GM23248 (cell line): ENCODE measurements at places on chromosomes 6 and 20. TPM values are rescaled to one million over a fixed set of nuclear protein-coding genes. Genes with fewer than 3 reads are reported as not detected.

Gene SSTR4
- total RNA-seq: not detected in 2 replicates

GRCh38 chr6:72636215-72636614 lies 14.4 kb downstream of the KCNQ5 start:
- peaks cover 8% of the 10 kb centered on the region for H3K4me1 ChIP-seq
- no peak overlapping the region for H3K4me3 ChIP-seq
- no peaks in the 10 kb centered on the region for H3K27me3 ChIP-seq
- H3K36me3 ChIP-seq: peaks cover 5% of the 10 kb centered on the region; the same call in 1 of the 2 replicates
- no peak overlapping the region for H3K27ac ChIP-seq
- no peak for DNase-seq

Gene PPARD
- 13.3 and 15.9 TPM in 2 replicates for total RNA-seq

GRCh38 chr6:31979238-31979898 lies 2.5 kb upstream of the C4A start:
- no peak for DNase-seq
- no peaks in the 10 kb centered on the region for H3K27me3 ChIP-seq
- H3K36me3 ChIP-seq: peaks cover 11% of the 10 kb centered on the region; the same call in 1 of the 2 replicates
- no peak overlapping the region for H3K4me3 ChIP-seq
- H3K27ac ChIP-seq: no peak overlapping the region

Gene RTN4IP1
- 4.2 and 8.0 TPM in 2 replicates for total RNA-seq

DNA sequence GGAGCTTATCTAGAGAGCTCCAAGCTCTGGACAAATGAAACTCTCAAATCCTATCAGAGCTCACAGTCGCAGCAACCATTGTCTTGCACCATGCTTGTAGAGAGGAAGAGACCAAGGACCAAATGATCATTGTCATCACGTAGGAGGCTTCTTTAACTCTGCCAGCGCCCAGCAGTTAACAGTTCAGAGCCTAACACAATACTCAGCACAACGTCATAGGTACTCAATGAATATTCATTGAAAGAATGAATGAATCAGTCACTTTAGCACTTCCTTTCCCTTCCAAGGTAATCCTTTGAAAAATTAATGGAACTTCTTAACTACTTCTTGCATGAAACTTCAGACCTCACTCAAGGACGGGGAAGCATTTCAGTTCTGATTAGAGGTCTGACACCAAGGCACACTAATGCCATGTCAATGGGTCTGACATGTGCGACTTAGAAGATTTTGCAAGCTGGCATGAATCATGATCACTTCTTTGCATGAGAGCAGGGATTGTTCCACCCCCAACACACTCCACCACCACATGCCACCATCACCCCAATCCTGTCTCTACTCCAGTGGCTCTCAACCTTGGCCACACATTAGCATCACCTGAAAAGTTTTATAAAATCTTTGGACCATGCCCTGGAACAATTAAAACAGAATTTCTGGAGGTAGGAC lies 45.1 kb downstream of the KHDC1L start:
- H3K4me1 ChIP-seq: peaks cover 12% of the 10 kb centered on the region
- H3K27me3 ChIP-seq: no peaks in the 10 kb centered on the region
- peak overlapping the region; percentile 61 for H3K27ac ChIP-seq
- H3K36me3 ChIP-seq: no peaks in the 10 kb centered on the region

Gene ESR1
- 0.13 TPM in 1 of 2 replicates, not detected in the other for total RNA-seq

GRCh38 chr20:44691424-44692423 lies 23.4 kb upstream of the CCN5 start:
- H3K36me3 ChIP-seq: no peaks in the 10 kb centered on the region
- H3K4me3 ChIP-seq: no peak overlapping the region
- peak overlapping the region; percentile 91 for H3K27ac ChIP-seq
- DNase-seq: peak; percentile 77
- no peaks in the 10 kb centered on the region for H3K27me3 ChIP-seq

Gene GATA5
- not detected in 2 replicates for total RNA-seq

Gene EFCAB8
- 0.13 TPM in 1 of 2 replicates, not detected in the other for total RNA-seq

GRCh38 chr20:462199-462991 lies at the start of gene TBC1D20:
TSS of gene TBC1D20 (minus strand) at chr20:462533. CDS start at chr20:462405, 128 bp downstream.
- H3K4me3 ChIP-seq: peak within 1 kb of the TSS; percentile 94
- H3K4me1 ChIP-seq: peaks cover 32% of the 10 kb centered on the region
- DNase-seq: peak; percentile 97
- no peaks in the 10 kb centered on the region for H3K27me3 ChIP-seq
- H3K36me3 ChIP-seq: no peaks in the 10 kb centered on the region
- H3K27ac ChIP-seq: peak within 1 kb of the TSS; percentile 90

Gene KDM1B
- total RNA-seq: 13.2 and 16.0 TPM in 2 replicates

Gene DDX27
- 24.2 and 25.3 TPM in 2 replicates for total RNA-seq

- H3K27me3 ChIP-seq: no peaks in the 10 kb centered on the region
- H3K27ac ChIP-seq: no peak overlapping the region
- no peak for DNase-seq
- H3K36me3 ChIP-seq: no peaks in the 10 kb centered on the region
Measured at GRCh38 chr20:3842348-3842930, 4.2 kb upstream of the MAVS start.

GRCh38 chr6:18465410-18466154 lies 78.4 kb downstream of the RNF144B start:
- H3K4me1 ChIP-seq: no peaks in the 10 kb centered on the region
- no peaks in the 10 kb centered on the region for H3K27me3 ChIP-seq
- DNase-seq: no peak
- no peak overlapping the region for H3K4me3 ChIP-seq
